Activated CD4-positive, alpha-beta T cell treated with anti-CD3 and anti-CD28 coated beads, Interleukin-2, amount 10 ng/mL, durations not matched to agents 7 days and 5 days (primary cell): ENCODE measurements at places on chromosomes 7 and 10.
A peak's percentile ranks its signal among the peaks of the same experiment; 100 is the strongest.

DNA sequence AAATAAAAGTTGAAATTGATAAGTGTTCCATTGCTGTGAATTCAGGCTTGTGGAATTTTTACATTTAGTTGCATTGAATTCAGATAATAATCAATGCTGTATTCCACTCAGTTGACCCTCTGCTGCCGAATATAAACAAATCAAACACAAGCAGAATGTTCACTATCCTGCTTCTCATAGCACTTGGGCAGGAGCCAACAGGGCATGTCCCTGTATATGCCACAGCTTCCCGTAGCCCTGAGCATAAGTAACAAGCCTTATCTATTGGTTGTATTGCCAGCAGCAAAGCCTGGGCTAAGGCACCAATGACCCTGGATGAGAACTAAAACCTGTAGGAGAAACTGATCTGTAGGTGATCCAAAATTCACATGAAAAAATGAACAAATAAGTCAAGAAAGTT is 145.9 kb downstream of the ARHGAP12 start:
- H3K27me3 ChIP-seq = peaks cover 4% of the 10 kb centered on the region
- H3K27ac ChIP-seq = no peak overlapping the region
- DNase-seq = no peak
- no peaks in the 10 kb centered on the region for H3K4me1 ChIP-seq

DNA sequence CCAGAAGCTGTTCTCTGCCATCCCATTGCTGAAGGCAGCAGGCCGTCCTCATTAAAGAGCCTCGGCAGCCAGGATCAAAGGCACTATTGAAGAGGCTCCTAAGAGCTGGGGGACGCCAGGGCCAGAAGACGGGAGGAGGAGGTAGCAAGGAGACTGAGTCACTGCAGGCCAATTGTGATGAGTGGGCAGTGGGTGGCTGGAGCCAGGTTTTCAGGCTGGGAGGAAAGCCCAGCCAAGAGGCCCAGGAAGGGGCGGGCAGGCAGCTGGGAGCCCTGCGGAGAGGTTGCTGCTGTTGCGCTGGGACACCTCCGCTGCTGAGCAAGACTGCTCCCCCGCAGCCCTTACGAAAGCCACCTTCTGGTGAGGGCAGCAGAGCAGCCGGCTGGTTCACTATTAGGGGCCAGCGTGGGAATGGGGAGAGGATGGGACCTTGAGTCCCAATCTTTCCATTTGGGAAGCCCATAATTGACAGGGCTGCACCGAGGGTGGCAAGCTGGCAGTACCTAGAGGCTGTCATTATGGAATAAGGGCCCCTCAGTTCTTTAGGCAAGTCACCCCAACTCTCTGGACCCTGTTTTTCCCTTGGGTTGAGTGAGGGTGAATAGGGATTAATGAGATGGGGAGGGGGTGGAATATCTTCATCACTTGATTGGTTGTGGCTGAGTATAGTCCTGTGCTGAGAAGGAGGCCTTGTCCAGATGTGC is 48.4 kb downstream of the UNC5B start:
- H3K27me3 ChIP-seq = peaks cover 3% of the 10 kb centered on the region
- no peak overlapping the region for H3K4me3 ChIP-seq
- H3K27ac ChIP-seq = no peak overlapping the region
- no peaks in the 10 kb centered on the region for H3K36me3 ChIP-seq
- DNase-seq = no peak
- no peaks in the 10 kb centered on the region for H3K4me1 ChIP-seq

DNA sequence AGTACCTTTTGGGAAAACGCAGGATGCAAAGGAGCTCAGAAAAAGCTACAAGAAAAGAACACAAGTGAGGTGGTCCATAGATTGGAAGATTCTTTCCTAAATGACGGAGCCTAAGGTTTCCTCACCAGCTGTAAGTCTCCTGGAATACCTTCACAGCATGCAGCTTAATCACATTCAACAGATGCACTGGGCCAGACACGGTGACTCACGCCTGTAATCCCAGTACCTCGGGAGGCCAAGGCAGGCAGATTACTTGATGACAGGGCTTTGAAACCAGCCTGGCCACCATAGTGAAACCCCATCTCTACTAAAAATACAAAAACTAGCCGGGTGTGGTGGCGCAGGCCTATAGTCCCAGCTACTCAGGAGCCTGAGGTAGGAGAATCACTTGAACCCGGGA is 228.7 kb downstream of the FRMD4A start:
- no peak overlapping the region for H3K4me3 ChIP-seq
- H3K36me3 ChIP-seq = no peaks in the 10 kb centered on the region
- H3K27ac ChIP-seq = no peak overlapping the region
- H3K27me3 ChIP-seq = peaks cover 7% of the 10 kb centered on the region

DNA sequence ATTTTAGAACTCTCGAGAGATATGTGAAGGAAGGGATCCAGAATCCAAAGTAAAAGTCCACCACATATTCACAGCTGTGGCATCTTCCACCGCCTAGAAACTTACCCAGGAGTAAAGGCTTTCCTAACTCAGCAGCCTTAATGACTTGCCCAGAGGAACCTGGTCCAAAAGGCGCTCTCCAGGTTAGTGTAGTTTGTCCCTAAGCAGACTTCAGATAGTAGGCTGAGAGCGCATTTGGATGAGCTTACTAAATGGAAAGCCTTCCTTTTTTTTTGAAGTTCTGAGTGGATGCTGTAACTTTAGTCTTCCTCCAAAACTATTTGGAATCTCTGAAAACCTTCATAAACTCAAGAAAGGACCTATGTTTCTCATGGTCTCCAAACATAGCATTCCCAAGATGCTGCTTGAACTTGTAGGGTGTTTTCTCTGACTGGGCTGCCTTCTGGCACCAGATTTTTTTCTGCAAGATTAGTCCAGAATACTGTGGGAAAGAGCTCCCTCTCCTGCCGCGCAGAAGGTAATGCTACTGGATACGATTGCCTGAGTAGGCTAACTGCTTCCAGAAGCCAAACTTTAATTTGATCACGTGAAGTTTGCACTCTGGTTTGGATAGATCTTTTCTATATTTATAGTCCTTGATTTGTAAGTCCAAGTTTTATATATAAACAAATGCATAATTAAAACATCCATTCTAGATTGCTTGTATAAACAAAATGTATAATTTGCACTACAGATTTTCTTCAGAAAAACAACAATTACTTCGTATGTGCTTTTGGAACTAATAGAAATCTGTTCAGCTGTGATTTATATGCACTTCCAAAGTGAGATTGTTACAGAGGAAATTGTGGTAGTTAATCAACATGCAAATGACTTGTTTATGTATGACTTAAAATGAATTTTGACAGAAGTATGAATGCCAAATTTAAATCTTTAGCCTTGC is 19.6 kb upstream of the GPR37 start:
- peak; percentile 26 for DNase-seq
- H3K4me1 ChIP-seq = no peaks in the 10 kb centered on the region
- no peak overlapping the region for H3K27ac ChIP-seq
- H3K36me3 ChIP-seq = no peaks in the 10 kb centered on the region
- H3K4me3 ChIP-seq = no peak overlapping the region

DNA sequence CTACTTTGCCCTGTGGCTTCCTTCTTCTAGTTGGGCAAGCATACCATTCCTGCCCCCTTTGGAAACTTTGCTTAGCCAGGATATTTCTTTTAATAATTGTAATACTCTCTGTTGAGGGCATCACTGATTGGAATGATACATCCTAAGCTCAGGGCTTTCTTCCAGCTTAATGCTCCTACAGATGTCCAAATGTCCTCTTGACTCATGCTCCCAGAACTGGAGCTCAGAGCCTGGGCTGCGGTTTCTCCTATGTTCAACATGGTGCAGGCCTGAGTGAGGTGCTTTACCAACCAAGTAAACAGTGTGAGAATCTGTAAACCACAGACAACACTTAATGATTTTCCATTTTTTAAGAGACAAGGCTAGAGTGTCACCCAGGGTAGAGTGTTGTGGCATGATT is 108.6 kb downstream of the LRRC4 start:
- H3K4me3 ChIP-seq = no peak overlapping the region
- H3K36me3 ChIP-seq = peaks cover 5% of the 10 kb centered on the region
- DNase-seq = no peak
- peaks cover 1% of the 10 kb centered on the region for H3K4me1 ChIP-seq

DNA sequence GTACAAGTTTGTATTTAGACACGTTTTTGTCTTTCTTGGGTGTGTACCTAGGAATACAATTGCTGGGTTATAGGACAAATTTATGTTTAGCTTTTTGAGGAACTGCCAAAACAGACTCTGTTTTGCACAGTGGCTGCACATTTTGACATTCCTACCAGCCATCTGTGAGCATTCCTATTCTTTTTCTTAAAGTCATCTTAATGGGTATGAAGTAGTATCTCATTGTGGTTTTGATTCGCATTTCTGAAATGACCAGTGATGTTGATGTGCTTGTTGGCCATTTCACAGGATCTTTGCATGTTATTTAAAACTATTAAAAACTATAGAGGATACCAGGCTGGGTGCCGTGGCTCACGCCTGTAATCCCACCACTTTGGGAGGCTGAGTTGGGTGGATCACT is 32.6 kb upstream of the IL15RA start:
- no peak overlapping the region for H3K4me3 ChIP-seq
- DNase-seq = no peak
- no peaks in the 10 kb centered on the region for H3K27me3 ChIP-seq
- H3K27ac ChIP-seq = no peak overlapping the region

DNA sequence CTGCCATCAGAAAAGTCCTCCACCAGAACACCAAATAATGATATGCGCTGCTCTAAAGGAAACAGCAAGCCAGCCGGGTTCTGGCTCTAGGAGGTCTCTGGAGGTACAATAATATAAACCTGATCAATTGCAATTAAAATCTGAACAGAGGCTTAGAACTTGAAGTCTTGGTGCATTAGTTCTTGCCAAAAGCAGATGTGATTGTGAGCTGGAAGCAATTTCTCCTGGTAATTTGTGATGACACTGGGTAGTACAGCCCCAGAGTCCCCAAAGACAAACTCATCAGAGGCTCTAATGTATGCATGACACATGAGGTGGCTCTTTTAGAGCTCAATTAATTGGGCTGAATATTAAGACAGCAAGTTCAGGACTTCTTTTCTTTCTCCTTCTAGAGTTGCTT is 3.3 kb downstream of the ETV1 start:
- DNase-seq = no peak
- no peaks in the 10 kb centered on the region for H3K4me1 ChIP-seq
- no peak overlapping the region for H3K4me3 ChIP-seq
- H3K27me3 ChIP-seq = peaks cover 2% of the 10 kb centered on the region
